Stimulated activated CD4-positive, alpha-beta T cell treated with anti-CD3 and anti-CD28 coated beads, Interleukin-1b, Interleukin-23, amount 100 ng/mL, for 4 hours (primary cell): ENCODE measurements at places on chromosomes 5 and 9.

DNA sequence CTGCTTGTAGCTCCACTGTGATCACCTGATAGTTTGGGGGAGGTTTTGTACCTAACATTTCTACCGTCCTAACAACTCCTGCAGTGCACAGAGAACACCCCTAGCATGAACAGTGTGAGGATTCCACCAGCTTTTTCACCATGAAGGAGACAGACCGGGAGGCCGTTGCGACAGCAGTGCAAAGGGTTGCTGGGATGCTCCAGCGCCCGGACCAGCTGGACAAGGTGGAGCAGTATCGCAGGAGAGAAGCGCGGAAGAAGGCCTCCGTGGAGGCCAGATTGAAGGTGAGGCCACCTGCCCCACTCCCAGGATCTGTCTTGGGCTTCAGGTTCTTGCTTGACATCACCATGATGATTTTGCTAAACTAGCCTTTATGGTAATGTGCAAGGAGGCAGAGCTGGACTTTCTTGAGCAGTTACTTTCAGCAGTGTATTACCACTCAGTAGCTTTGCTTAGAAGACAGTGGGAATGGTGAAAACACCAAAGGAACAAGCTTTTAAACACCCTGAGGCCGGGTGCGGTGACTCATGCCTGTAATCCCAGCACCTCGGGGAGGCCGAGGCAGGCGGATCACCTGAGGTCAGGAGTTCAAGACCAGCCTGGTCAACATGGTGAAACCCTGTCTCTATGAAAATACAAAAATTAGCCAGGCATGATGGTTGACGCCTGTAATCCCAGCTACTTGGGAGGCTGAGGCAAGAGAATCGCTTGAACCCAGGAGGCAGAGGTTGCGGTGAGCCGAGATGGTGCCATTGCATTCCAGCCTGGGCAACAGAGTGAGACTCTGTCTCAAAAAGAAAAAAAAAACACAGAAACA, 3.3 kb downstream of the EXOC3 start:
- no peak for DNase-seq

DNA sequence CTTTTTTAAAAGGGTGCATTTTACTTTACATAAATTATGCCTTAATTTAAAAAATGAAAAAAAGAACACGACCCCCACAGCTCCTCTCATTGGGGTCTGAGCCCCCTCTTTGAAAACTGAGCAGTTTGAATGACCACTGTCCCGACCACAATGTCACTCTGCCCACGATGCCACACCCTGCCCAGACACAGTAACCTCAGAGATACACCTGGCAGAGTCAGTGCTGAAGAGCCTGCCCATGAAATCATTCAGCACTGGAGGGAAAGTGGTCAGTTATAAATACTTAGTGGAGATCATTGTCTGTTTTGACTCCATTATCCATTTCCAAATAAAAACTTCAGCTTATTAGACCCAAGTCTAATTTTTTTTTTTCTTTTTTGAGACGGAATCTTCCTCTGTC, 49.3 kb downstream of the DNAJC21 start:
- no peak for DNase-seq

DNA sequence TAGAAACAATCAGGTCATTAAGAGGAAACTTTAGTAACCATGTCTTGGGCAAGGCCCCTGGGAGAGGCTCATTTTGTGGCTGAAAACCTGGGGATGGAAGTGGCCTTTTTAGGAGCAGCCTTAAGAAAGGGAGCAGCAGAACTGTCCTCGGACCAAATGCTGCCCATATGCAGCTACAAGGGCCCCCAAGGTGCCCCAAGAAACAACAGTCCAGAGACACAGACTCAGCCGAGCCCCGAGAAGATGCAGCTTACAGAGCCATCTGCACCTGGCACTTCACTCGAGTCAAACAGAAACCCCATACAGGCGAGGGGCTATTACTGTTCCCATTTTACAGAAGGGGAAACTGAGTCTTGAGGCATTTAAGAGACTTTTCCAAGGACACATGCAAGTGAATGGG, 58.0 kb downstream of the COL23A1 start:
- no peak for DNase-seq

DNA sequence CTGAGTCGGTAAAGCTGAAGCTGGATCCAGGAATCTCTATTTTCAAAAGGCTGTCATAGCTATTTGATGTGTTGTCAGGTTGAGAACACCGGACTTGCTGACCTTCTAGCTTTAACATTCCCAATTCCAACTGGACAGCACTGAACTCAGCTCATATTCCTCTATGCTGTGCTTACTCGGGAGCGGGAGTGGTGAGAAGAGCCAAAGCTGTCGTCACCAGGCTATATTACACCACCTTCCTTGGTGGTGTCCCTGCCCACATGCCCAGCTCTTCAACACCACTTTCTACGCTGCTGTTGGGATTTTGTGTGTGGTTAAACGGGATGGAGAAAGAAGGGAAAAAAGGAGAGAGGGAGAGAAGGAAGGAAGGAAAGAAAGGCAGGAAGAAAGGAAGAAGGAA, 653.6 kb downstream of the RAB3C start:
- DNase-seq: no peak

DNA sequence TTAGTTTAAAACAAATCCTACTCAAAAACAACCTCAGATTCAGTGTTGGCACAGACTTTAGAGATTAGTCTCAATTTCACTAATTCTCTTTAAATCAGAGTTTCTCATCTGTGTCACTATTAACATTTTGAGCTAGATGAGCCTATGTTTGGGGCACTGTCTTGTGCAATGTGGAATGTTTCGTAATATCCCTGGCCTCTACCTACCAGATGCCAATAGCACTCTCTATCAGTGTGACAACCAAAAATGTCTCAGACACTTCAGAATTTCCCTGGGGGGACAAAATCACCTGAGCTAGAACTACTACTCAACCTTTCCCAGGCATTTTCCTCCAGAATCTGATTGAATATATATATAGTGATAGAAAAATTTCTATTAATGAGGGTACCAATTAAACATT, 465.2 kb upstream of the RGMB start:
- DNase-seq: no peak

DNA sequence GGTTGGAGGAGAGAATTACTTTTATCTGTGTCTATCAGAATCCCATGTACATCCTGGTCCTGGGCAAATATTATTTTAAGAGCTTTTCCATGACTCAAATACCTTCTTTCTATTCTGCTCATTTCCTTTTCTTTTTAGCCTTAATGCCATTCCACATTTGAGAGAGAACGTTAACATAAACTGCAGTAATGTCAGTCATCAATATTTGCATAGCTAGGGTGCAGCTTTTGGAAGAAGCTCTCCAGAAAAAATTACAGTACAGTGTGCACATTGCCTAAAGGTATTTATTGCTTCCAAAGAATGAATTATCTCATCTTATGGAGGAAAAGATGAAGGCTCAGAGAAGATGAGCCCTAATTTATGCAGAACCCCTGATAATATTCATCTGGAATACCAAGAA, 58.3 kb downstream of the INSYN2B start:
- DNase-seq: no peak

- DNase-seq: no peak
Measured at GRCh38 chr5:79878721-79879336, 112.2 kb downstream of the MTX3 start.

DNA sequence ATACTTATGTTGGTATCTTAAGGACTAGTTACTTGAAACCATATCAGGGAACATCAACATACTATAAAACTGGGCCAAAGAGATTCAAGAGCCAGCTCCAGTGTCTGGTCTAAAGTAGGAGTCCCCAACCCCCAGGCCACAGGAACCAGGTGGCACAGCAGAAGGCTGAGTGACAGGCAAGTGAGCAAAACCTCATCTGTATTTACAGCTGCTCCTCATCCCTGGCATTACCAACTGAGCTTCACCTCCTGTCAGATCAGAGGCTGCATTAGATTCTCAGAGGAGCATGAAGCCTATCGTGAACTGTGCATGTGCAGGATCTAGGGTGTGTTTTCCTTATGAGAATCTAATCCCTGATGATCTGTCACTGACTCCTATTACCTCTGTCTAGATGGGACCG, 581.6 kb upstream of the CDH9 start:
- DNase-seq: no peak

DNA sequence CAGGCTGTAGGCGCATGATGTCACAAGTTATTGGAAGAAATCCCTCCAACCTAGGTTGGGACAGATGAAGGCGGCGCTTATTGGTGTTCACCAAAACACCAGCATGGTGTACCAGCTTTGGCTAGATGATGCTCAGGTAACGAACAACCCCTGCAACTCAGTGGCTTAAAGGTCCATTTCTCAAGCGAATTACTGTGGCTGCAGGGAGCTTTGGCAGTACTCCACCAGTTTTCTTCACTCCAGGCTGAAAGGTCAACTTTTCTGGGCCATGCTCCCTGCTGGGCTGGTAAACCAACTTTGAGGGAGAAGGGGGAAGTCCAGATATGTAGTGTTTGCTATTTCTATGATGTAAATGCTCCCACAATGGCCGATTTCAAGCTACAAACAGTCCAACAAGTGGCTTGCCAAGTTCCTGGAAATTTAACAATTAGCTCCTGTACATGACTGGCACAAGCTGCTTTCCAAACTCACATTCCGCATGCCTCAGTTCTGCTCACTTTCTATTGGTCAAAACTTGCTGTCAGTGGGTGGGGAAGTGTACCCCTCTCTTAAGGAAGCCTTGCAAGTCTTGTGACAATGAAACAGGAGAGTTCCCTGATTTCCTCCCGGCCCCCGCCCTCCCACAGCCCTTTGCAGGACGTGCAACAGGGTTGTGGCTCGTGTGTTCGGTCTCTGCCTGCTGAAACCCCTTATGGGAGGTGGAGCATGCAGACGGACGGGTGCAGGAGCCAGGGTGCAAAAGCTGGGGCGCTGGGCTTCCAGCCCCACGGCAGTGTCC, 588 bp upstream of the ZBED3 start:
- no peak for DNase-seq

DNA sequence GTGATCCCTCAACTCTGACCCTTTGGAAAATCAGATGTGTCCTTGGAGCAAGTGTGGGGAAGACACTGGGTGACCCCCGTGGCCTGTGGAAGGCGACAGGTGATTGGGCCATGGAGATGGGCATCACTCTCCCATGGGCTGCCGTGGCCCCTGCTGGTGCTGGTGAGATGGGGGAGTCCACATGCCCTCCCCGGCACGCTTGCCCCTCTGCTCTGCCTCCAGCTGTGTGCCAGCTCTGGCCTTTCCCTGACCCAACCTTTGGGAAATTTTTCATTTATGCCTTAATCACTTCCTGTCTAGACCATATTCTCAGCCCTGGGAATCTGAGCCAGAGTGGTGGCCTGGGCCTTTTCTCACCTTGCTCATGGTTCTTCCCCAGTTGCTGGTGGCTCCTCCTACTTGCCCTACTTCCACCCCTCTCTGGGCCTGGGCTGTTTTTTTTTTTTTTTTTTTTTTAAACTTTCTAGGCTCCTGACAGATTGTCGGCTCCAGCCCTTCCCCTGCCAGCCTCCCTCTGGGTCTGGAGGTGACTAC, 56.6 kb downstream of the RGS3 start:
- DNase-seq: no peak

DNA sequence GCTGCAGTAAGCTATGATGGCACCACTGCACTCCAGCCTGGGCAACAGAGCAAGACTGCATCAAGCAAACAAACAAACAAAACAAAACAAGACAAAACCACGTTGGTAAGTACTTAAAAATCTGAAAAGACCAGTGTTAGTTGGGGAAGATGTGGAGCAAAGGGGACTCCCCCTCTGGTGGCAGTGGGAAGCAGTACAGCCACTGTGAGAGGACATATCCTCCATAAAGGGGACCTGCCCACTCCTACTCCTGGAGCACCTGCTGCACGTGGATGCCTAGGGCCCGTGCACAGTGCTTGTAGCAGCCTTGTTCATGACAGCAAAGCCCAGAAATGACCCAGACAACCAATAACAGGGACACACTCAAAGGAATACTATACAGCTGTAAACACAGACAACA, 17.0 kb upstream of the IPPK start:
- no peak for DNase-seq

DNA sequence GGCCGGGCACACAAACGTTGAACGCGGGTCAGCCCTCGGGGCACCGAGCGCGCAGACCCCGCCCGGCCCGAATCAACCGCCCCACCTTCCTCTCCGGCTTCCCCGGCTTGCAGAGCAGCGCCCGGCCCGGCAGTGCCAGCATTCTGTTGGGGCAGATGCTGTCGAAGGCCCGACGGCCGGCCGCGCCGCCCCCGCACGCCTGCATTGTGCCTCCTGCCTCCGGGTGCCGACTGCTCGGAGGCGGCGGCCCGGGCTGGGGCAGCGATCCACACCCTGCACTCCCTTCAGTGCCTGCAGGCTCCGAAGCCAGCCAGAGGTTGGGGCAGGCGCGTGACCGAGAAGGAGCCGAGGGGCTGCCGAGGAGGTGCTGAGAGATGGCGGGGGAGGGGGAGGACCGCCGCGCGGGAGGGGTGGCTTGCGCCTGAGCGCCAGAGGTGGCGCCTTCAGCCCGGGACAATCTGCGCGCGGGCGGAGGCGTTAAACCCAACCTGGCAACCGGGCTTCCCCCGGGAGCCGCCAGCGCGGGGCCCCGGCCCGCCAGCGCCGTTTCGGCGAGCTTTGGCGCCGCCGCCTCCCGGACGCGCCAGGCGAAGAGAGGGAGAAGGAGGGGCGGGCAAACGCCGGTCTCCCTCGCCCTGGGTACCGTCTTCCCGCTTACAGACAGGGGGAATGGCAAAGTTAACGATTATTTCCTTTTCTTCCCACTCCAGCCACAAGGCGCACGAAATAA, at the start of gene MCIDAS:
TSS of gene MCIDAS (minus strand) at position 382 of the 730 bp plus-strand sequence. CDS start at position 205, 177 bp downstream.
- DNase-seq: peak; percentile 61

- DNase-seq: no peak
Measured at GRCh38 chr5:150398722-150399523, 13.8 kb downstream of the CD74 start.

DNA sequence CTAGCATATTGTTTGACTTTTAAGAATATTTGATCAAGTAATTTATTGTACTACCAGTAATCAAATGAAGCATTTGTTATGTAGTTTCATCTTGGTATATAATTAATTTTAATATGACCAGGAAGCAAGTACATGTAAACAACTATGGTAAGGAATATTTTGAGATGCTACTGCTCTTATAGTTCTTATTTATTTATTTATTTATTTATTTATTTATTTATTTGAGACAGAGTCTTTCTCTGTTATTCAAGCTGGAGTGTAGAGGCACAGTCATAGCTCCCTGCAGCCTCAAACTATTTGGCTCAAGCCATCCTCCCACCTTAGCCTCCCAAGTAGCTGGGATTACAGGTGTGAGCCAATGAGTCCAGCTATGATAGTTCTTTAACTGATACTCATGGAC, 8.1 kb downstream of the PPIP5K2 start:
- DNase-seq: no peak
